ENCODE measurements at places on chromosomes 1 and 21. TPM values are rescaled to one million over a fixed set of nuclear protein-coding genes. Genes with fewer than 3 reads are reported as not detected.

DNA sequence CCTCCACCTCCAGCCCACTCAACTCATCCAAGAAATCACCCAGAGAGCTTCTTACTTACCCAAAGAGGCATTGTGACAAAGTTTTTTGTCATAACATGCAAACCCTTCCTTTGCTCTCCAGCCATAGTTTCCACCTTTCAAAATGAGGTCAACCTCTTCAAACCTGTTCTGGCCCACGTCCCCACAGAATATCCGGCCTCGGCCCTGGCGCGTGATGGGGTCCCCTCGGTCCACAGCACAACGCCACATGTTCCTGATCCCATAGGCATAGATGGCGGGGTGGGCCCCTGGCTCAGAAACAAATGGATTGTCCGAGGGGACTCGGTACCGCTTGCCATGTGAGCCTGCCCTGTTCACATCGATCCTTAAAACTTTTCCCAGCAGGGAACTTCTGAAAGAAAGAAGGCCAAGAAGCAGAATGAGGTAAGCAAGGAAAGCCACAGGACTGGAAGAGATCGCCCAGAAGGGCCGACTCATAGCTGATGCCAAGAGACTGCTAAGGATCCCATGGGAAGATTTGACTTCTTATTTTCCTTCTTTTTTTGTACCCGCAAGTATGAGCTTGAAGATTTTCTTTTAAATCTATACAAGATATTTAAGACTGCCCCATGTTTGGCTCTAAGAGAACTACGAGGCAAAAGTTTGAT, 7.8 kb downstream of the HHIPL2 start:
- no peak for DNase-seq

- DNase-seq, result no peak
These were observed 111.2 kb downstream of the PTPRC start for GRCh38 chr1:198750081-198750480.

DNA sequence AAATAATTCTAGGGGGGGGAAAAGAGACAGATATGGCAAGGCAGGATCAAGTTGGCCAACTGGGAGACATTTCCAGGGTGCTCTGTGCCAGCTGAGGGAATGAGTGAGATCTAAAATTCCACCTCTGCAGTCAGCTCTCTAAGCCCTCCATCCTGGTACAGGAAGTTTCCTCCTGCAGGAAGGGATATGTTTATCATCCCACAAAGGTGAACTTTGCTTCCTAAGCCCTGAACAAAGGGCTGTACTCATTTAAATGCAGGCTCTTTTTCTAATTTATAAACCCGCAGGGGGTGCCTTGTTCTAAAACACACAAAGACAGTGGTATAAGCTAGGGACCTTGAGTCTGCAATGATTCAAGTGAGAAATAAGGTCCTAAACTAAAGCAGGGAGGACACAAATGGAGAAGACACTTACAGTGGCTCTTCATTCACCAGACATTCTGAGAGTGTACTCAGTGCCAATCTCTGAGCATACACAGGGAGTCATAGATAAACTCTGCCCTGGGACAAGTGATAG, 3.6 kb upstream of the TNFSF4 start:
- DNase-seq, result no peak

DNA sequence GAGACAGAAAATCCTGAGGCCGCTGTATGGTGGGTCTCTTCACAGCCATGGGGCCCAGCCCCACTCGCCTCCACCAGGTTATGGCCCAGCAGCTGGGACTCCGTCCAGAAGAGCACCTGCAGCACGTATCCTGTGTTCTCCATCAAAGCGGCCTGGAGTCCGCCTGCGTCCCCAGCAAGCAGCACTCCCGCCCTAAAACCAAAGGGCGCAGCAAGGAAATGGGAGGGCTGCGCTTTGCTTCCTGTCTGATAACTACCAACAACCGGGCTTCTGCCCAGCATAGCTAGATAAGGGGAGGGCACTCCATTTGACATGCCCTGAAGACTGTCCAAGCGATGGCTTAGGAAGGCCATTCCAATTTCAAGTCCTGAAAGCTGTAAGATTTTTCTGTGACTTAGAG, 119.9 kb downstream of the KCNJ15 start:
- DNase-seq, result no peak

Gene SLC9C2
- total RNA-seq, result not detected

- no peak for DNase-seq
These were observed 5.8 kb downstream of the IBA57 start for GRCh38 chr1:228171221-228171891.

GRCh38 chr1:110120960-110121561, 8.8 kb downstream of the UBL4B start:
- no peak for DNase-seq

DNA sequence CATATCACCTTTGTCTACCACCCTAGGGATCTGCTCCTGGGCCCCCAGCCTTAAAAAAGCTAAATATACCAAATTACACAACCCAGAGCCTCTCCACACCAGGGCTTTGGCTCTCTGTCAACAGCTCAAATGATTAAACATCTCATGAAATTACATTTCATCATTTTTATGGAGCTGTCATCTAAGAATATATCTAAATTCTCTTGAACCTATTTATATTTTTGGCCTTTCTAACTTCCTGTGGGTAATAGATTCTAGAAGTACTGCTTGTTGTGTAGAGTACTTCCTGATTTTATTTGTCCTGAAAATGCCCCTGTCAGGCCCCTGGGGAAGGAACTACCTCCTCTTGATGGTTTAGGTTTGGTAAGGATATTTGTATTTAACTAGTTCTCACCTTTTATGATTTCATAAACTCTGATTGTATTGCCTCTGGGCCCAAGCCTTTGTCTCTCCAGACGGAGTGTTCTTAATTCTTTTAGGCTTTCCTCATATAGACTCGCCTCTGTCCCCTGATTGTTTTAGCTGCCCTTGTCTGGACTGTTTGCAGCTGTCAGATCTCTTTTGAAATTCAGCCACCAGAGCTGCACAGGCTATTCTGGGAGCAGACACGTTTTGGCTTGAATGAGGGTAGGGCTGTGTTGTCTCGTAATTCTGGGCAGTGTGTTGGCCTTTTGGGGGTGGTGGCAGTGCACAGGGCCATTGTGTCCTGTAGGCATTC, 16.6 kb downstream of the MYOG start:
- no peak for DNase-seq

GRCh38 chr1:59593798-59594790, 220.7 kb upstream of the HOOK1 start:
- no peak for DNase-seq

Gene KRTAP10-12
- not detected for total RNA-seq

DNA sequence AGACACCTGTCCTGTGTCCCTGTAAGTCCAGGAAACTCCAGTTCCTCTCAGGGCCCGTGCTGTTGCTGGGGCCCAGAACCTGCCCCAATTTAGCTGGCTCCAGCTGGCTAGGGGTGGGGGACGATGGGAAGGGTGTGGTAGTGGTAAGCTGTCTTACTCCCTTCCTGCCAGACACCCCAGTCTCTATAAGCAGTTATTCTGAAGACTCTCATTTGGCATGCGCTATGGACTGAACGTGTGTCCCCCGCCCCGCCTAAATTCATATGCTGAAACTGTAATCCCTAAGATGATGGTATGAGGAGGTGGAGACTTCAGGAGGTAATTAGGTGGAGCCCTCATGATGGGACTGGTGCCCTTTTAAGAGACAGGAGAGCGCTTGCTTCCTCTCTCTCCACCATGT, 82.0 kb downstream of the MAP3K7CL start:
- no peak for DNase-seq

- DNase-seq, result no peak
These were observed 11.8 kb upstream of the ATF3 start for GRCh38 chr1:212596798-212597197.

DNA sequence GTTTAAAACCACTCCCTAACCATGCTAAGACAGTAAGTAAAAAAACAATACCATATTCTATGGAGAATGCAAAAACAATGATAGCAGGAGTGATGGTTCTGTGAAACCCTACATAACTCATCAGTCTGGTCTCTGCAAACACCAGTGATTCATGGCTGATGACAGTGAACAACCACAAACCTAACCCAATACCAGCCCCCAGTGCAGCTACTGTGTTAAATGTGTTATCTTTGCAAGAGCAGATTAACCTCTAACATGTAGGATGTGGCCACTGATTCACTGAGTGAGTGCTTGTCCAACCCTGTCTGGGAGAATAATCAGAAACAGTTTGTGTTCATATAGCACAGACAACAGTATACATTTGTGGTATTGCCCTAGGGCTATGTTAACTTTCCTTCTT, 100.2 kb upstream of the COG2 start:
- no peak for DNase-seq

DNA sequence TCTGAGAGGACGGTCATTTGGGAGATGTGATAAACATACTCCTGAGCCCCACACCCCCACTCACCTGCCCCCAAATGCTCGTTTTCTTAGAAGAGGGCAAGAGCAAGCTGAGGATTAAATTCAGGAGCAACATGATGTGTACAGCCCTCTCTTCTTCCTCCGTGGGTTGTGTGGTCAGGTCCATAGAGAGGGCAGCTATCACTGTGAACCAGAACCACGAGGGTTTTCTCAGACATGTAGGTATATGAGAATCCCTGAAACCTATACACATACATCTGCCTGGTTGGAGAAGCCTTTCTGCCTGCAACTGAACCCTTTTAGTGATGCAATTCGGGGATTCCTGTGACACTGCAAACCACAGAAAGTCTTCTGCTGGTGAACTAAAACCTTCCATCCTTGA, 38.9 kb downstream of the PGM1 start:
- DNase-seq, result no peak

- no peak for DNase-seq
These were observed 100.9 kb upstream of the HMGB4 start for GRCh38 chr1:33762962-33763361.

Gene KCNE2
- total RNA-seq, result 0.60 TPM

GRCh38 chr1:76433526-76433925, 359.0 kb downstream of the ST6GALNAC3 start:
- DNase-seq, result no peak

Gene IGSF21
- total RNA-seq, result not detected

DNA sequence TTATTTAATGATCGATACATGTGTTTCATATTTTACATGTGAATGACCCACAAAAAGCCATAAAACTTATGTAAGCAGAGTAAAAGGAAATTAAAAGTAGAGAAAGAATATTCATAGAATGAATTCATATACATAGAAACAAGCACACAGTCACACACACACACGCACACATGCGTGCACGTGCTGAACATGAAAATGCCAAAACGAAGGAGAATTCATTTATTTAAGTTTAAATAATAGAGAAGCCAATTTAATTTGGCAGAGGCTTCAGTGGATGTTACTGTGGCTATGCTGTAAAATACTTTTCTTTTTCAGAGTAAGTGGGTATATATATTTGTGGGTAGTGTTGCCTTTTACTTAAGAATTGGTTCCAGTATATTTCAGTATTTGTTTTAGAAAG, 145.0 kb upstream of the C21orf91 start:
- DNase-seq, result no peak

- DNase-seq, result no peak
These were observed 501.8 kb upstream of the ZRANB2 start for GRCh38 chr1:71582673-71583072.

DNA sequence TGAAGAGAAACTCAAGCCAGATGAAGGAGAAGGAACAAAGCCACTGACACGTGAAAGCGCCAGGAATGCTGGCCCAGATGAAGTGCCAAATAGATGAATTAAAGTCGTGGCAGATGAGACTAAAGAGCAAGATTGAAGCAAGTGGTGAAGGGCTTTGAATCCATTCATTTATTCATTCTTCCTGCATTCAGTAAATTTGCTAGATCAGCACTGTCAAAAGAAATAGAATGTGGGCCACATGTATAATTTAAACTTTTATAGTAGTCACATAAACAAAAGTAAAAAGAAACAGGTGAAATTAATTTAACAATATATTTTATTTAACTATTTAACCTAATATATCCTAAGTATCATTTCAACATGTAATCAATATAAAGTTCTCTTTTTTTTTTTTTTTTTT, 135.6 kb downstream of the ZZZ3 start:
- DNase-seq, result no peak

DNA sequence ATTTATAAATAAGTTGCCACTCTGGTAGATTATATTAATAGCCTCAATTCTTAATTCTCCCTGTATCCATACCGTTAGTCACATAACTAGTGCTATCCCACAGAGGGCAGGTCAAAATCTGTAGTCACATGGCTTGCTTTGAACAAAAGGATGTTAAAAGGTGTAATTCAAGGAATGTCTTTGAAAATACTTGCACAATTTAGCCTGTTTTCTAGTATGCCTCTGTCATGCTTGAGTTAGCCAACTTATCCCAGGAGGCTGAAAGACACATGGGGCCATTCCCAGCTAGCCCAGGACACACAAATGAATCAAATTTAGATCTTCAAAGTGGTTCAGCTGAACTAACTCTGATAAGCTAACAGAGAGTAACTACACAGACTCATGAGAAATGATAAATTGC, 758.5 kb upstream of the NEGR1 start:
- no peak for DNase-seq

Gene OR2T35
- not detected for total RNA-seq

DNA sequence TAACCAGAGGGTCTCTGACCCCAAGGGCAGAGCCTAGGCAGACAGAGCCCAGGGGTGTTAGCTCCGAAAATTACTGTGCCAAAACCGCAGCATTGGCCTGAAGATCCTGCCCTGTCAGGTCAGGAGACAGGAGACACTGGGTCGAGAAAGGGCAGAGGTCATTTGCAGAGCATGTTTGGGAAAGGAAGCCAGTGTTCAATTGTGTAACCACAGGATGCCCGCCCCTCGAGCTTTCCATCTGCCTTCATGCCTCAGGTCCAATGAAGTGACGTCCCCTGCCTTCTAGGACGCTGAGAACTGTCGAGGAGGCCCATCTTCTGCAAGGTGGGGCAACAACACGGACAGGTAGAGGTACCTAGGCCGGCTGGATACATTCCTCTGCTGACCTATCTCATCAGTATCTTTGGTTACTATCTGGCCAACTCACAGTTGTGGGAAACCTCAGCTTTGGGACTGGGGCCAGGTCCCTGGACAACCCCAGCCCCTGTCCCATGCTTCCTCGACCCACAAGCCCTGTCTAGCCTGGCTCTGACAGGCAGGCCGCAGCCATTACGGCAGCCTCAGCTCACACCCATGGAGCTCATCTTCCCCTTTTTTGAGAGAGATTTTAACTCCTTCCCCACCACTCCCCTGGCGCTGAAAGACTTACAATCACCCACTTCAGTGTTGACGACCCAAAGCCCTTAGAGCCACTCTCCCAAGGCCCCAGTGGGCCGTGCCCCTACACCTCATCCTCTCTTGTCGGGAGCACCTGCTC, 1.3 kb downstream of the ARL8A start:
- peak; percentile 47 for DNase-seq

DNA sequence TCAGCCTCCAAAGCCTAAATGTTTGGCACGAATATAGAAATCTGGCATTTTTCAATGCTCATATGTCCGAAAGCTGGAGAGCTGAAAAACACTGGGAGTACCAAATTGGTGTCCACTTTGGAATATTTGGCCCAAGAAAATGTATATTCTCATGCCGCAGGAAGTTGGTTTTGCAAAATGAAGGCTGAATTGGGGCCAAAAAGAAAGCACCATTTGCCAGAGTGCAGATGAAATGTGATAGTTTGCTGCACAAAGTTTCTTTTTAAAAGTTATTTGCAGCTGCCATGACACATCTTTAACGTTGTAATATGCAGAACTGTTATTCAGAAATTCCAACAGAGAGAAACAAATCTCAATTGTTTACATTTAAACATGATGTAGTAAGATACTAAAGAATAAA, 124.2 kb upstream of the LYPLAL1 start:
- DNase-seq, result no peak

Data from natural killer cell (primary cell).